Activated CD4-positive, alpha-beta memory T cell treated with anti-CD3 and anti-CD28 coated beads for 36 hours (primary cell): ENCODE measurements at places on chromosomes 4 and X. TPM values are rescaled to one million over a fixed set of nuclear protein-coding genes. Genes with fewer than 3 reads are reported as not detected.

EMCN gene
- total RNA-seq, result not detected

GRCh38 chrX:56744996-56745395 lies 16.0 kb downstream of the NBDY start:
- no peak for DNase-seq
- H3K4me3 ChIP-seq, result no peak overlapping the region
- peaks cover 25% of the 10 kb centered on the region for H3K36me3 ChIP-seq
- no peaks in the 10 kb centered on the region for H3K27me3 ChIP-seq

DNA sequence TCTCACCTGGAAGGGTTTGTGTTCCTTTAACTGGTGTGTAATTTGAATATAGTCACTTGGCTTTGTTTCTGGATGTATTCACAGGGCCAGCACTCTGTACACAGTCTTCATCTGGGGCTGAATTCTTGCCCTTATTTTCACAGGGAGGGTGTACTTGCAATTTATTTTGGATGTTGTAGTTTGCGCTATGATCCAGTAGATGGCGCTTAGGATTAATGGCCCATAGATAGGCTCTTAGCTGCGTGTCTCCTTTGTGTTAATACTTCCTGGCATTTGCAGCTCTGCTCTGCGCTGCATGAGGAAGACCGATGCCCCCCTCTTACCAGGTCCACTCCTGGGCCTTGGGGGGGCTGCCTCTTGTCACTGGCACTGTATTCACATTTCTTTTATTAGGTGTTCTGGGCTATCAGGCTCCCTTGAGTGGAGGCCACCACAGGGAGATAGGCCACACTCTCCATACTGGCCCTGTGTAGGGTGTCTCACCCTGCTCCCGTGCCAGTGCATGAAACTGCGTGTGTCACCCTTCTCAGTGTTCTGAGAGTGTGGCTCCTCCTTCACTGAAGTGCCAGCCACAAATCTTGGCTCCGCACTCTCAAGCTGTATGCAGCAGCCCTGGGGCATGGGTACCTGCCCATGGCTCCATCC lies 562.2 kb downstream of the ZIC3 start:
- no peak overlapping the region for H3K4me3 ChIP-seq
- H3K4me1 ChIP-seq, result no peaks in the 10 kb centered on the region
- H3K36me3 ChIP-seq, result no peaks in the 10 kb centered on the region
- no peak overlapping the region for H3K27ac ChIP-seq

- H3K4me3 ChIP-seq, result no peak overlapping the region
- no peak overlapping the region for H3K27ac ChIP-seq
- no peaks in the 10 kb centered on the region for H3K27me3 ChIP-seq
- no peaks in the 10 kb centered on the region for H3K36me3 ChIP-seq
- no peaks in the 10 kb centered on the region for H3K4me1 ChIP-seq
Observed at GRCh38 chrX:148632444-148632843, 132.0 kb downstream of the AFF2 start.

TEC gene
- total RNA-seq, result 1.8 TPM

GRCh38 chrX:38052096-38052495 lies 45.7 kb downstream of the SYTL5 start:
- no peaks in the 10 kb centered on the region for H3K4me1 ChIP-seq
- H3K27ac ChIP-seq, result no peak overlapping the region
- no peak overlapping the region for H3K4me3 ChIP-seq
- peaks cover 3% of the 10 kb centered on the region for H3K27me3 ChIP-seq
- H3K36me3 ChIP-seq, result no peaks in the 10 kb centered on the region

HAND2 gene
- total RNA-seq, result not detected

DNA sequence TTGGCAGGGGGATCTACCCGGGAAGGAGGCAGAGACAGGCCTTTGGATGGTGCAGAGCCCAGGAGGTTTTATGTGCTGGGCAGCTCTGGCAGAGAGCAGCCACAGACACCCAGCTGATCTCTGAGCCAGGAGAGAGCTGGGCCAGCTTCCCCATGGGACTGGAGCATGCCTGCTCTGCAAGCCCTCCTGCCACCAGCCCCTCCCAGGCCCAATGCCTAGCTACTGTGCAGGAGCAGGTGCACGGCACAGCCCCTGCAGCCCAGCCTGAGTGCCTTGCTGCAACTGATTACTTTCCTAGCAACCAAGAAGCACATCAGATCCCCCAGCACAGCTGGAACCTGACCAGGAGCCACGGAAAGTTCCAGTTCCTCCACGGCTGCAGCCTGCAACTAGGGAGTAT lies 57.8 kb upstream of the BEND2 start:
- H3K27me3 ChIP-seq, result no peaks in the 10 kb centered on the region
- H3K4me1 ChIP-seq, result no peaks in the 10 kb centered on the region
- no peak overlapping the region for H3K4me3 ChIP-seq
- H3K27ac ChIP-seq, result no peak overlapping the region

DNA sequence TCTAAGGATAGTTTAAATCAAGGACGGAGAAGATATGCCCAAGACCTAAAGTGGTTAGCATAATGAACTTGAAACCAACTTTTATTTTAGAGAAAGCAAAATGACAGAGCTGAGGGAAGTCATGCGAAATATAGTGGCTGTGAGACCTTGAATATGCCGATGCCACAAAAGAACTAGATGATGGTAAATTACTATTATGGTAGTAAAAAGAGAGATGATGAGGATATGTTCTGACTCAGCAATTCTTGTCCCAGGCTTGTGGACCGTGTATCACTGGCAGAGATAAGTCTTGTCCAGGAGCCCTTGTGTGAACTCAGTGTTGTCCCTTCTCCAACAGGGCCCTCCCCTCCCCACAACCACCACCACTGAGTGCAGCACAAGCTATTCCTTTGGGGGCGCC lies 1605.6 kb upstream of the TENM3 start:
- no peaks in the 10 kb centered on the region for H3K4me1 ChIP-seq
- no peak overlapping the region for H3K27ac ChIP-seq
- H3K4me3 ChIP-seq, result no peak overlapping the region
- no peak for DNase-seq

ATP7A gene
- total RNA-seq, result 8.0 TPM

GRCh38 chr4:76090241-76090691 lies 15.8 kb downstream of the ART3 start:
- no peaks in the 10 kb centered on the region for H3K36me3 ChIP-seq
- DNase-seq, result no peak
- no peak overlapping the region for H3K4me3 ChIP-seq
- H3K27me3 ChIP-seq, result no peaks in the 10 kb centered on the region
- peaks cover 4% of the 10 kb centered on the region for H3K4me1 ChIP-seq

- H3K4me3 ChIP-seq, result no peak overlapping the region
- DNase-seq, result peak; percentile 60
- H3K27me3 ChIP-seq, result no peaks in the 10 kb centered on the region
- H3K36me3 ChIP-seq, result peaks cover 7% of the 10 kb centered on the region
- H3K27ac ChIP-seq, result peak overlapping the region; percentile 42
- peaks cover 22% of the 10 kb centered on the region for H3K4me1 ChIP-seq
Observed at GRCh38 chrX:47247206-47247998, 14.6 kb downstream of the USP11 start.

- H3K36me3 ChIP-seq, result no peaks in the 10 kb centered on the region
- DNase-seq, result no peak
- H3K27ac ChIP-seq, result no peak overlapping the region
- H3K27me3 ChIP-seq, result no peaks in the 10 kb centered on the region
- no peak overlapping the region for H3K4me3 ChIP-seq
Observed at GRCh38 chr4:70737006-70737405, 15.2 kb downstream of the RUFY3 start.

DNA sequence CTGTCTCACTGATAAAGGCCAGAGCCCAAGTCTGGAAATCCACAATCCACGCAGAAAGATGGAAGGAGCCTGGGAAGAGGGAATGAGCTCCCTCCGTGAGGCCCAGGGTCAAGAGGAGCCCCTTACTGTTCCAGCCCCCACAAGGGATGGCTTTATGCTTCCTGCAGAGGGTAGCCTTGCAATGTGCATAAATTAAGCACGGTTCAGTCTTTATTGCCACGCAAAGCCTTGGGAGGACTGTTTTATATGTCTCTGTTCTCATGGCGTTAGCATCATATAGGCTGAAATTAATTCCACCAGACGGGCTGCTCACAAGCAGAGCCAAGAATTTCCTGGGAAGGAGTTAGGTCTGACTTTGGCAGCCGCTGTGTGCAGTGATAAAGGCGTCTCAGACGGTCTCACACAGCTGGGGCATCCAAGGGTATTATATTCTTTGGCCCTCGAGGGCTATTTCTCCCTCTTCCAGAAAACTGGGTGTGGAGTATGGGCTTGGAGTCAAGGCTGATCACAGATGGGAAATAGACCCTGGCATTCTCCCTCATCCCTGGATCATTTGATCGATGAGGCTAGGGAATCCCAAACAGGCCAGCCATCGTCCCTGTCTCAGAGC lies 38.5 kb downstream of the CYTL1 start:
- H3K27ac ChIP-seq, result no peak overlapping the region
- H3K27me3 ChIP-seq, result no peaks in the 10 kb centered on the region
- no peaks in the 10 kb centered on the region for H3K36me3 ChIP-seq
- H3K4me3 ChIP-seq, result no peak overlapping the region
- no peaks in the 10 kb centered on the region for H3K4me1 ChIP-seq

CYLC1 gene
- total RNA-seq, result not detected

GRCh38 chr4:118718511-118719170 lies 33.4 kb downstream of the METTL14 start:
- peaks cover 8% of the 10 kb centered on the region for H3K36me3 ChIP-seq
- no peak overlapping the region for H3K4me3 ChIP-seq
- H3K27ac ChIP-seq, result no peak overlapping the region
- no peaks in the 10 kb centered on the region for H3K4me1 ChIP-seq
- no peak for DNase-seq

FMR1NB gene
- not detected for total RNA-seq

TMSB15B gene
- 6.2 TPM for total RNA-seq

GRCh38 chrX:15786915-15787314 lies 3.4 kb upstream of the ZRSR2 start:
- no peaks in the 10 kb centered on the region for H3K27me3 ChIP-seq
- no peak overlapping the region for H3K27ac ChIP-seq
- no peak for DNase-seq
- H3K4me1 ChIP-seq, result peaks cover 3% of the 10 kb centered on the region
- H3K36me3 ChIP-seq, result peaks cover 9% of the 10 kb centered on the region
- H3K4me3 ChIP-seq, result no peak overlapping the region

- H3K27ac ChIP-seq, result no peak overlapping the region
- no peak for DNase-seq
- no peaks in the 10 kb centered on the region for H3K27me3 ChIP-seq
- no peak overlapping the region for H3K4me3 ChIP-seq
- H3K4me1 ChIP-seq, result no peaks in the 10 kb centered on the region
Observed at GRCh38 chr4:97670703-97671269, 472.5 kb downstream of the STPG2 start.

GRCh38 chrX:85499400-85499799 lies 119.9 kb upstream of the POF1B start:
- H3K27me3 ChIP-seq, result no peaks in the 10 kb centered on the region
- DNase-seq, result no peak
- no peaks in the 10 kb centered on the region for H3K4me1 ChIP-seq
- no peaks in the 10 kb centered on the region for H3K36me3 ChIP-seq
